8988T (cell line): ENCODE measurements at places on chromosomes 12 and 14.

DNA sequence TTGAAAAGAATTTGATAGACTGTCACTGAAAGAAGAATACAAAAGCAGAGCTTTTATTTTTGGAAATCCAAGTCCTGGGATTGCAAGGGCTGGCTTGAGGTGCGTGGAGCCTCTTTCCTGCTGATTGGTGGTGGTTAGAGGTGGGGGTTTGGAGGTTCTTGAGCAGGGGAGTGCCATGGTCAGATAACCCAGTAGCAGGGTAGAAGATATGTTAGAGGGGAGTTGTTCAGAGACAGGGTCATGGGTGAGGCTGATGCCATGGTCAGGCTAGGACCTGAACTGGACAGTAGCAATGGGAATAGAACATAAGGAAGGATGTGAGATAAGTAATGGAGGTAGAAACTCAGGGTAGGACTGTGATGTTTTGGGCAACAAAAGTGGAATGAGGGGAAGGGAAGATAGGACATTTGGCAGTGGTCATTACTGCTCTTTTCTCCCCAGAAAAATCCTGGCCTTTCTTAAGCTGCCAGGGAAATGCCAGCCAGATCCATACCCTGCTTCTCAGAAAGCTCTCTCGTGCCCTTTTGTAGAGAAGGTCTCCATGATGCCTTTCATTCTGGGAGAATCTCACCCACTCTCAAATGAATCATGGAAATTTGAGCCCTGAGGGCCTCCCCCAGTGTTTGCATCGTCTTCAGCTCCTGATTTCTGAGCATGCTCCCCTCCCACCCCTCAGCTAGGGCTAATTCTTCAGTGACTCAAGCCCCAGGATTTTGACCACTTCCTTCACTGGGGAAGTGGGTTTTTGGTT lies 9.5 kb downstream of the EMP1 start:
- no peak for DNase-seq

DNA sequence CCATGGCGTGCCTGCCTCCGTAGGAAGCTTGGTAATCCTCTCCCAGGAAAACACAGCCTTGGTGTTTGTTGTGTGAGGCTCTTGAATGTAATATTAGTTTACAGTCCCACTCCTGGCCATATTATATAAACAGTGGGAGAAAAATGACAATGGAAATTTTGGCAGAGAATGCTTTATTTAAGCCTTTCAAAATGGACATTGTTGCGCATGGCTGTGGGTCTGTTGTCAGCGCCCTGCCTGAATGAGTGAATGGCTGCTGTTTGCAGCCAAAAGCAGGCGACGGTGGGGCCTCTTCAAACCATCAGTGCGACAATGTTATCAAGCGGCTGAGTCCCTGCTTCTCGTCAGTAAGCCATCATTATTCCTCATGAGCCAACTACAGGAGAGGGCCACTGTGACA lies 201.8 kb upstream of the RMST start:
- no peak for DNase-seq

DNA sequence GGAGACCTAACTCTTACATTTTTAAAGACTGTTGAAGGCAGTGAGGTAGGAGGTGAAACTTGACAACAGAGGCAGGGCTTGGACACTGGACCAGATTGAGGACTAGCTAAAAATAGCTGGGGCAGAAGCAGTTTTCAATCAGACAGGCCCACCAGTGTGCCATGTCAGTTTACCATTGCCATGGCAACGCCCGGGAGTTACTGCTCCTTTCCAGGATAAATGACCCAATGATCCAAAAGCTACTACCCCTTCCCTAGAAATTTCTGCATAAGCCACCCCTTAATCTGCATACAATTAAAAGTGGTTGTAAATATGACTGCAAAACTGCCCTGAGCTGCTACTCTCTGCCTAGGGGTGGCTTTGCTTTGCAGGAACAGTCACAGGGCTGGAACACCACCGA lies 53.2 kb upstream of the PKP2 start:
- no peak for DNase-seq

DNA sequence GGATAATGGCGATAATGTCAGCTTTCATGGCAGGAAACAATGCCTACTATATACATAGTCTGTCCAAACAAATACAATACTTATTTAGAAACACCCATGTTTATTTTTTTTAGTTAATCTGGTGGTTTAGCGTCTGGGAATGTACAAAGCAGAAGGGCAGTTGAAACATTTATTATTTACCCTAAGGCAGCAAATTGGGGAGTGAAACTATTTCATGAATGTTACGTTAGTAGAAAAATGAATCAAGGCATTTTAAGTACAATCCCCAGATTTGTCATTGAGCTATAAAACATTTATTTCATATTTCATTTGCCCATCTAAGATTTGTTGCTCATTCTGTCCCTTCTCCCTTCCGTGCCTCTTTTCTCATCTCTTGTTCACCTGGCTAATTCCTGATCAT lies 87.1 kb upstream of the ATF1 start:
- DNase-seq = no peak

DNA sequence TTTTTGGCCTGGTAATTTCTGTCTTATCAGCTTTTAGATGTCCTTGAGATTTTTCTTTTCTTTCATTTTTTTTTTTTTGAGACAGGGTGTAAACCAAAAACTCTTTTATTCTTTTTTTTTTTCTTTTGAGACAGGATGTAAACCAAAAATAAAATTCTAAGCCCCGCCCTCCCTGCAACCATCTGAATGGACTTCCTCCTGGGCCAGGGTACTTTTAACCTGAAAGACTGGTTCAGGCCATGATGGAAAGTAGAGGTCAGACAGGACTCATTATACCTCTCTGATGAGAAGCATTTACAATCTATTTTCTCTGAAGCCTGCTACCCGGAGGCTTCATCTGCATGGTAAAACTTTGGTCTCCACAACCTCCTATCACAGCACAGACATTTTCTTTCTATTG lies 33.5 kb upstream of the TCL1B start:
- no peak for DNase-seq

DNA sequence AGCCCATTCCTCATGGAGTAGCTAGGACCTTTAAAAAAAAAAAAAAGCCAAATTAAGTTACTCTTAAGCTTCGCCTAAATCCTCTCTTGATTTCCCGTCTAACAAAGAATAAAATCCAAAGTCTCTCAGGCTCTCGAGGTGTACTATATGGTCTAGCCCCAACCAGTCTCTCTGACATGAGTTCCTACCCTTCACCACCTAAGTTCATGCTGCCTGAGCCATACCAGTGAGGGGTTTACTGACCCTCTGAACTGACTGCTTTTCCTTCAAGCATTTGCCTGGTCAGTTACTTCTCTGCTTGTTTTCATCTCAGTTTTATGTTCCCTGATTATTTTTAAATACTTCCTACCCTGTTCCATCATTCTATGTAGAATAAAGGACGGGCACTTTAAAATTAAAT lies 58.2 kb upstream of the KCNMB4 start:
- DNase-seq = no peak

GRCh38 chr12:24875014-24875413 lies 73.9 kb downstream of the BCAT1 start:
- no peak for DNase-seq

DNA sequence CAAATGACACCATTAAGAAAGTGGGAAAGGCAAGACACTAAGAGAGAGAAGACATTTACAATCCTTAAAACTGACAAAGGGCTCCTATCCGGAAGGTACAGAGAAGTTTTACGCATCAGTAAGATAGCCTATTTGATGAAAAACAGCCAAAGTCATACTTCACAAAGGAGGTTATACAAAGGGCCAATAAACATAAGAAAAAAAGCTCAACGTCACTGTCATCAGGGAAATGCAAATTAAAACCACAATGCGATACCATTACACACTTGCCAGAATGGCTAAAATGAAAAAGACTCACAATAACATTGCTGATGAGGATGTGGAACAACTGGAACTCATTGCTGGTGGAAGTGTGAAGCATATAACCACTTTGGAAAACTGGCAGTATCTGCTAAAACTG lies 168.6 kb upstream of the FAR2 start:
- DNase-seq = no peak

DNA sequence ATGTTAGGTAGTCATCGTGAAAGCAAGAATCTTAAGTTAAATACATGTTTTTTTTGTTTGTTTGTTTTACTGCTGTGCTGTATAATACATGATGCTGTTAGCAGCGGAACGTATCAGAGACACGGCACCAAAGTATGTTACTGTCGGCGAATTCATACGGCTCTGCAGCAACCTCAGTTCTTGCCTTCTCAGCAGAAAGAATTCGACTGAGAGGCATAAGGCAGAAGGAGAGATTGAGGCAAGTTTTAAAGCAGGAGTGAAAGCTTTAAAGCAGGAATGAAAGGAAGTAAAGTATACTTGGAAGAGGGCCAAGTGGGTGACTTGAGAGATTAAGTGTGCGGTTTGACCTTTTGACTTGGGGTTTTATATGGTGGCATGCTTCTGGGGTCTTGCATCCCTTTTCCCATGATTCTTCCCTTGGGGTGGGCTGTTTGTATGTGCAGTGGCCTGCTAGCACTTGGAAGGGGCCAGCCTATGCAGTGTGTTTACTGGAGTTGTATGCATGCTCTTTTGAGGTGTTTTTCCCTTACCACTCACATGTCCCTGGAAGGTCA lies 23.7 kb downstream of the LEMD3 start:
- no peak for DNase-seq

GRCh38 chr12:90301561-90302133 lies 593.0 kb upstream of the ATP2B1 start:
- DNase-seq = no peak

GRCh38 chr12:80589077-80589476 lies 118.4 kb upstream of the MYF6 start:
- no peak for DNase-seq

DNA sequence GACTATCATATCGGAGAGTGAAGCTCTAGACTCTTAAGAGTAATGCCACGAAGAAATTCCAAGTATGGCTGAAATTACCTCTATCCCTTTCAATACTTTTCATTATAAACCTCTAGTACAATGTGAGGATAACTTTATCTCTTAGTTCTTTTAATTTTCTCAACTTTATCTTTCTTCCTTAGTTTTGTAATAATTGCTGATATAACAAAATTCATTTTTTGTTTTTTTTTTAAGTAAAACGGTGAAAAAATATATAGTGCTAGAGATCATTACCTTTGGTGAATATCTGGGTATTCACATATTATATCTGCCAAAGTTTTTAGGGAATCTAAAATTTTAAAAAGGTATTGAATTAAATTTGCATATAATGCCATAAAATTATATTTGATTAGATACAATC lies 19.5 kb upstream of the DNAAF2 start:
- no peak for DNase-seq

GRCh38 chr12:9856151-9856550 lies 13.0 kb downstream of the CLEC2B start:
- DNase-seq = no peak

GRCh38 chr14:71532344-71532743 lies 399.9 kb upstream of the RGS6 start:
- DNase-seq = no peak

DNA sequence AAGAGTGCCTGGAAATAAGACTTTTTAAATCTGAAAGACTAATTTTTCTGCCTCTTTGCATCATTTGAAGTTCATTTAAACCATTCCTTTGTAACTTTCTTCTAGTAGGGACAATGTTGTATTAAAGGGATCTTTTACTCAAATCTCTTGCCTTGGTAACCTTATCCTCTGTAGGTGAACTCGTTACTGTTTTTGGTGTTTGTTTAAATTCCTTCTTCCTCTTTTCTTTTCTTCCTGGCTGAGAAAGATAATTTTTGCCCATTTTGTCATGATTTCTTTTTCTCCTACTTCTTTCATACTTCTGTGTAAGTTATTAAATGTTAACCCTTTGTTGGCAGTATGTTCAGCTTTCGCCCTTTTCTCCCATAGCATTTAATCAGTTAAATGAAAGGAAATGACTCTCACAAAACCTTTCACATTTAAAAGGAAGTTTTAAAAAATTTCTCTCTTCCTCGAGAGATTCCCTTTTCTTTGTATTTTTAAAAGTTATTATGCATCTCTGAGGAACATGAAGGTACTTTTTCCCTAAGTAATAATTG lies 10.3 kb downstream of the VEZT start:
- no peak for DNase-seq

GRCh38 chr12:123944696-123945095 lies 27.9 kb downstream of the CCDC92 start:
- no peak for DNase-seq

- no peak for DNase-seq
Observed at GRCh38 chr12:85507456-85507855, 227.4 kb downstream of the ALX1 start.

- DNase-seq = no peak
Observed at GRCh38 chr12:49698619-49699545, 8.3 kb downstream of the FMNL3 start.

DNA sequence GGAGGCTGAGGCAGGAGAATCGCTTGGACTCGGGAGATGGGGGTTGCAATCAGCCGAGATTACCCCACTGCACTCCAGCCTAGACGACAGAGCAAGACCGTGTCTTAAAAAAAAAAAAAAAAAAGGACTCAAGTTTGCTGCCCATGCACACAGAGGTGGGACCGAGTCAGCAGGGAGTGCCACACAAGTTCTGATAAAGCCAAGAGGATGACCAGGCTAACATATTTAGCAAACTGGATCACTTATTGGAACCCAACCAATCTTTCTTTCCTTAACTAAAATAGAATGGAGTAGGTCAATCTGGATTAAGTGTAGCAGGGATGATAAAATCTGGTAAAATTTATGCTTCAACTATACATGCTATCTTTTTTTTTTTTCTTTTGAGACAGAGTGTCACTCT lies 190.4 kb upstream of the FOXN3 start:
- no peak for DNase-seq

- DNase-seq = no peak
Observed at GRCh38 chr12:72144553-72144952, 127.6 kb upstream of the TRHDE start.

DNA sequence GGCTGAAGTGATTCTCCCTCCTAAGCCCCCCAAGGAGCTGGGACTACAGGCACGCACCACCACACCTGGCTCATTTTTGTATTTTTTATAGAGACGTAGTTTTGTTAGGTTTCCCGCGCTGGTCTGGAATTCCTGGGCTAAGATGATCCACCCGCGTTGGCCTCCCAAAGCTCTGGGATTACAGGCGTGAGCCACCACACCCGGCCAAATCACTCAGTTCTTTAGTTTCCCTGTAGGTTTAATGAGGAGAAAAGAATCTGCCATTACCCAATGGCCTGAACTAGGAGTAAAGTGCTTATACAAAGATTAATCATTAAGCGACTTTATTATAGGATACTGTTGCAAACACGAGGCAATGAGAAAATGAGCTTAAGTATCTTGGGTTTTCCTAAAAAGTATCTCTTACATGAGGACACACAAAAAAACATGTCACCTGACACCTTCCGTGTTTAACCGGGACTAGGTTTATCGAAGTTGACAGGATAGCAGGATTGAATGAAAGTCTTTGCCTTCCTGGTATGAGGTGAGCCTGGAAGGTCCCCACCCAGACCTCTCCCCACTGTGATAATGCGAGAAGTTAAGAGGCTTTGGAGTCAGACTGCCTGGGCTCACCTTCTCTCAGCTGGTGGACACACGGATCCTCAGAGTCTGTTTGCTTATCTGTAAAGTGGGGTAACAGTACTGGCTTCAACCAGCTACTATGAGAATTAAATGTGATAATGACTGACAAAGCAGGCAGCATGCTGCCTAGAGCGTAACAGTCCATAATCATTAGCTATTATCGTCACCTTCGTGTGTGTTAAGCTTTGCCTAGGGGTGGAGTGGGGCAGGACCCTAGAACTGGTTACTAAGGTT lies 133.5 kb upstream of the KRAS start:
- no peak for DNase-seq

- no peak for DNase-seq
Observed at GRCh38 chr14:73789989-73790581, 61.5 kb upstream of the PTGR2 start.
